ENCODE measurements at places on chromosomes 13 and 19.

DNA sequence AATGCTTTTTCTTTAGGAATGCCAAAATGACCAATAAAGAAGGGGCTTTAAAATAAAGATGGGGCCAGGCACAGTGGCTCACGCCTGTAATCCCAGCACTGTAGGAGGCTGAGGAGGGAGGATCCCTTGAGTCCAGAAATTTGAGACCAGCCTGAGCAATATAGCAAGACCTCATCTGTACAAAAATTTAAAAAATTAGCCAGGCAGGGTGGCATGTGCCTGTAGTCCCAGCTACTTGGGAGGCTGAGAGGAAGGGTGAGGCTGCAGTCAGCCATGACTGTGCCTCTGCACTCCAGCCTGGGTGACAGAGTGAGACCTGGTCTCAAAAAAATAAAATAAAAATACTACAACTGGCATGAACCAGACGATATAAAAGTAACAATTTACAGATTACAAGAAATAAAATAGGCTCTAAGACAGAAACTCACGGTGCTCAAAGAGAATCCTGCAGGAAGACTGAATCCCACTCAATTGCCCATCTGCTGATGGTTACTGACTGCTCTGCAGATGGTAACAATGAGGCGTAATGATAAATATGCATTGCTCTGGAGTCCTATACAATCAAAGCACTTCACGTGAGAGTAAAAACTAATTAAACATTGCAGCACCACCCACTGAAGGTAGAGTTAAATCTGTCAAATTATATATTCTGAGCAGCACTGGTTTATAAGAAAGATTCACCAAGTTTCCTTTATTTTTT lies 93.2 kb downstream of the LHFPL6 start:
- no peak for DNase-seq

- no peak for DNase-seq
Observed at GRCh38 chr19:43684326-43684725, 14.4 kb upstream of the PLAUR start.

DNA sequence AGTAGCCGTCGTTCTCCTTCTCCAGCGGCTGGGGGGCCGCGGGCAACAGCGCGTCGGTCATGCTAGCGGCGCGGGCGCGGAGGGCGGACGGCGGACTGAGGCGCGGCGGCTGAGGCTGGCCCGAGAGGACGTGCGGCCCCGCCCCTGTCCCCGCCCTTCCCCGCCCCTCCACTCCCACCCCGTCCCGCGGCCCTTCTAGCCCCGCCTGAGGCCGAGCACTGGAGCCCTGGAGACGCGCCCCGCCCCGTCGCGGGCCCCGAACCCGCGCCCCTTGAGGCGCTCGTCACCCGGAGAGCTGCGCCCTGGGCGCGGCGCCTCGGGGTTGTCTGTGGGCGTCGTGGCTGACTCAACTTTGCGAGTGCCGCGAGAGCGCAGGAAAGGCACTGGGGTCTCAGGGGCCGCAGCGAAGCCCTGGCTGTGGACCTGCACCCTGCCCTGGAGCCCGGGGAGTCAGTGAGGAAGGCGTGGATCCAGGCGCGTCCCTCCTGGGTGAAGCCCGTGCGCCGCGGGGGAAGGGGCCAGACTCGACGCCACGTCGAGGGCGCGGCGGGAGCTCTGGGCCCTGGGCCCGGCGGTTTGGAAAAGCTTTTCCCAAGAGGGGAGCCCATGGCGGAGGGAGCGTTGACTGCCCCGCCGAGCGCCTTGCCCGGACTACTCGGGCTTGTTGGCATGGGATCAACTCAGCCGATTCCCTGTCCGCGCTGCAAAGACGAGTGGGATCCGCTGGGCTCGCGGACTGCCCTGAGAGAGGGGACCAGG lies at the start of gene RHPN2:
Gene RHPN2, minus strand, starts transcription at position 97 of the 759 bp plus-strand sequence. Its CDS starts 36 bp downstream, at position 61.
- no peak for DNase-seq

DNA sequence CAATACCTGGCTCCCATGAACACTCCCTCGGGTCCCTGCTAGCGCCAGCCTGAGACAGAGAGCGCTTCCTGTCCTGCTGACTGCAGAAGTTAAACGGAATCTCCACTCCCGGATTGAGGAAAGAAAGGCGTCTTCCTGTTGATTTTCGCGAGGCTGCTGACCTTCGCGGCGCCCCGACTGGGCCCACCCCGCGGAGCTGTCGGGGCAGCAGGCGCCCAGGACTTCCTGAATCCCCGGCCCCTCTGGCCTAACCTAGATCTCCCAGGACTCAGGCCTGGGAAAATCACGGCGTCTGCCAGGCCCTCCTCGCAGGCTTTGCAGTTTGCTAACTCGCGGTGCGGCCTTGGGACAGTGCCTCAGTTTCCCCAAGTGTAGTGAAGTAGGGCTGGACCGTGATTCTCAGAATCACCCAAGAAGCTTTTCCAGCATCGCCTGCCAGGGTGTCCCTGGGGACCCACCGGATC lies 108.8 kb downstream of the KCTD15 start:
- DNase-seq = no peak

- no peak for DNase-seq
Observed at GRCh38 chr13:59086147-59086546, 1077.6 kb downstream of the DIAPH3 start.

DNA sequence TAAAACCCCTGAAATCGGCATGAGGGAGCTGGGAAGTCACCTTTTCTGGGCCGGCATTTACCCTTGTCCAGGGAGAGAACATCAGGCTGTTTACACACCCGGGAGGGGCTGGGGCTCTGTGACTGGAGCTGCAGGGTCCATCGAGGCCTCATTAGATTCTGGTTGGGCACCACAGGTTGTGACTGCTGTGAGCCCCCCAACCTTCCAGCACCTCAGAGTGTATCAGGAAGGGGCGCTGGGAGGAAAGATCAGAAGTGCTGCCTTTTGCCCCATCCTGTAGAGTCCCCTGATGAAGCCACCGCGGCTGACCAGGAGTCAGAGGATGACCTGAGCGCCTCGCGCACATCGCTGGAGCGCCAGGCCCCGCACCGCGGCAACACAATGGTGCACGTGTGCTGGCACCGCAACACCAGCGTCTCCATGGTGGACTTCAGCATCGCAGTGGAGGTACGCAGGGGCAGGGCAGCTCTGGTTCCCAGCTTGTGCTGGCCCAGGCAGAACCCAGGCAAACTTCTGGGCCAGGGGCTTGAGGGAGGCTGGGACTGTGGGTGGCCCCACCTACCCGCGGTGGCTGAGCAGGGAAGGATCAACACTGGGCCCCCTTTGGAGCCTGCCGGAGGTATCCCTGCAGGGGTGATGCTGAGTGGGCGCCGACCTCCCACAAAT lies 136.4 kb downstream of the STK24 start:
- DNase-seq = no peak

DNA sequence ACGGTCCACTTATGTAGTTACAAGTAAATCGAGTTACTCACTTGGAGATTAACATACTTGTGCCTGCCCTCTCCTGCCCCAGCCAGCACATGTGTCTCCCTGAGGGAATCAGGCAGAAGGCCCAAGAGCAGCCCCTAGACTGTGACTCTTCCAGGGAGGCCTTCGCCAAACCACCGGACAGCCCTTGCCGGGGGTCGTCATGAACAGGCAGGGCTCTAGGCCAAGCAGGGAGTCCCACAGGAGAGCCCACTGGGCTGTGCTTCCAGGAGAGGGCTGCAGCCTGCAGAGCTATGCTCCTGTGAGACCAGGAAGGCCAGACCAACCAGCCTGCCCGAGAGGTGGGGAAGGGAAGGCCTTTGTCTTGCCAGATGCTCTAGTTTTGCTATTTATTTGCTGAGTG lies 283.3 kb downstream of the FOXO1 start:
- DNase-seq = no peak

DNA sequence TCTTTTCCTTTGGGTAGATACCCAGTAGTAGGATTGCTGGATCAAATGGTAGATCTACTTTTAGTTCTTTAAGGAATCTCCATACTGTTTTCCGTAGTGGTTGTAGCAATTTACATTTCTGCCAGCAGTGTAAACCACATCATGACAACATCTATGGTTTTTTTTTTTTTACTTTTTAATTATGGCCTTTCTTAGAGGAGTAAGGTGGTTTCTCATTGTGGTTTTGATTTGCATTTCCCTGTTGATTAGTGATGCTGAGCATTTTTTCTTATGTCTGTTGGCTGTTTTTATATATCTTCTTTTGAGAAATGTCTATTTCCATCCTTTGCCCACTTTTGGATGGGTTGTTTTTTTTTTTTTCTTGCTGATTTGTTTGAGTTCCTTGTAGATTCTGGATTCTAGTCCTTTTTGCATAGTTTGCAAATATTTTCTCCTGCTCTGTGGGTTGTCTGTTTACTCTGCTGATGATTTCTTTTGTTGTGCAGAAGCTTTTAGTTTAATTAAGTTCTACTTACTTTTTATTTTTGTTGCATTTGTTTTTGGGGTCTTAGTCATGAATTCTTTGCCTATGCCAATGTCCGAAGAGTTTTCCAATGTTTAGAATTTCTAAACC lies 38.8 kb downstream of the TDRD3 start:
- no peak for DNase-seq

- no peak for DNase-seq
Observed at GRCh38 chr13:99356012-99356261, 48.7 kb upstream of the GPR183 start.

- no peak for DNase-seq
Observed at GRCh38 chr13:98598043-98598442, 21.1 kb upstream of the STK24 start.

GRCh38 chr19:38524369-38524768 lies 90.9 kb downstream of the RYR1 start:
- DNase-seq = no peak

- DNase-seq = no peak
Observed at GRCh38 chr13:114120591-114121011, 11.8 kb downstream of the RASA3 start.

DNA sequence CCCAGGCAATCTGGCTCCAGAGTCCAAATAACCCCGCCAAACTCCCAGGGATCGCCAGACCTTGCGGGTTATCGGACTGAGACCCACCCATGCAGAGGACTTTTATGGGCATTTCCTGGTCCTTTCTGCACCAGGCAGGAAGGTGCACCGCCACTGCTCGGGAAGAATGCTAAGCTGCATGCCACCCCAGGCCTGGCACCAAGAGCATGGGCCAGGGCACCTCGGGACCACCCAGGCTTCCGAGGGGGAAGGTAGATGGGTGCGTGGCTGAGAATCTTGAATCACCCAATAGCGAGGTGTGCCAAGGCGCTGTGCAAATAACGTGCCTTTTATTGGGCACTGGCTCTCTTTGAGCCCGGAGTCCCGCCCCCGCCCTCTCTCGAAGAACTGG lies 422 bp upstream of the ZNF575 start:
- DNase-seq = peak; percentile 73

- DNase-seq = no peak
Observed at GRCh38 chr19:35019144-35019543, 11.1 kb upstream of the SCN1B start.

- no peak for DNase-seq
Observed at GRCh38 chr19:38375748-38376147, 1.4 kb downstream of the PSMD8 start.

- no peak for DNase-seq
Observed at GRCh38 chr13:31595563-31595962, 143.8 kb upstream of the RXFP2 start.

DNA sequence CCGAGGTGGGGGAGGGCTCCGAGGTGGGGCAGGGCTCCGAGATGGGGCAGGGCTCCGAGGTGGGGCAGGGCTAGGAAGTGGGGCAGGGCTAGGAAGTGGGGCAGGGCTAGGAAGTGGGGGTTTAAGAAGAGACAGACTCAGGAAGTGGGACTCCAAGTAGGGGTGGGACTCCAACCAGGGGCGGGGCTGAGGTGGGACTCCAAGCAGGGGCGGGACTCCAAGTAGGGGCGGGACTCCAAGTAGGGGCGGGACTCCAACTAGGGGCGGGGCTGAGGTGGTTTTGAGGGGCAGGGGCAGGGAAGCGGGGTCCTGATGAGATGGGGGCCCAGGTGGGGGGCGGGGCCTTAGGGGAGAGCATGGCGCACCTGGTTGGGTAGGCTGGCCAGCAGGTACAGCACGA lies 13.6 kb downstream of the CFD start:
- no peak for DNase-seq

GRCh38 chr13:98461486-98462240 lies 115.2 kb downstream of the STK24 start:
- no peak for DNase-seq

DNA sequence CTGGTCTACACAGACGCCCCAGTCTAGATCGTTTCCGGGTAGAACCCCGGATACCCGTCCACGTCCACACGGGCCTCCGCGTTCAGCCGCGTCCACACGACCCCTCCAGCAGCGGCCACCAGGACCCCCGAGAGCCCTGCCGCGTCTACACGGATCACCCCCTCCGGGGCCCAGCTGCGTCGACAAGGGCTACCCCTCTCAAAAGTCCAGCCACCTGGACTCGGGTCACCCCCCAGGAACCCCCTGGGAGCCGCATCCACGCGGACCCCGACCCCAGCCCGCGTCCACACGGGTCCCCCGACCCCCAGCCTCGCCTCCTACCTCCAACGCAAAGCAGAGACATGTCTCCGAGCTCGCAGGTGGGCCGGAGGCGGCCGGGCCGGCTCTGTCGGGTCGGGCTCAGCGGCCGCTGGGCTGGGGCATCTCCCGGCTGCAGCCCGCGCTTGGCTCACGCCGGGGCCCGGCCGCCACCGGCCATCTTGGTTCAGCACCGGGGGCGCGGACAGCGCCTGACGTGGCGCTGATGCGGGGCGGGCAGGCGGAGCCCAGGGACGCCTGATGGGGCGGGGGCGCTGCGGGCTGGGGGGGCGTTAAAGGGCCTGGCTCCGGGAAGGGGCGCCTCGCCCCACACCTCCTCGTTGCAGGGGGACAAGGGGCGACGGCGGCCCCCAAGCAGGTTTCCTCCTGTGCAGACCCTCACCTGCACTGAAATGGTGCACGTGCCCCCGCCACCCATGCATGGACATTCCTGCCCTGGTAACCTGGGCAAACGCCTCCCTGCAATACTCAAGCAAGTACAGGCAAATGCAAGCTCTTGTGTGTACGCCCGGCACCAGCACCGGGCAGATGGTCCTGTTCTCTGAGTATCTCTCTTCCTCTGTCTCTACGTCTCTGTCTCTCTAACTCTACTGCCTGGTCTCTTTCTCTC lies at the start of gene UNC13A:
Gene UNC13A, minus strand, starts transcription at position 498 of the 928 bp plus-strand sequence. Its CDS starts 155 bp downstream, at position 343.
- DNase-seq = no peak

DNA sequence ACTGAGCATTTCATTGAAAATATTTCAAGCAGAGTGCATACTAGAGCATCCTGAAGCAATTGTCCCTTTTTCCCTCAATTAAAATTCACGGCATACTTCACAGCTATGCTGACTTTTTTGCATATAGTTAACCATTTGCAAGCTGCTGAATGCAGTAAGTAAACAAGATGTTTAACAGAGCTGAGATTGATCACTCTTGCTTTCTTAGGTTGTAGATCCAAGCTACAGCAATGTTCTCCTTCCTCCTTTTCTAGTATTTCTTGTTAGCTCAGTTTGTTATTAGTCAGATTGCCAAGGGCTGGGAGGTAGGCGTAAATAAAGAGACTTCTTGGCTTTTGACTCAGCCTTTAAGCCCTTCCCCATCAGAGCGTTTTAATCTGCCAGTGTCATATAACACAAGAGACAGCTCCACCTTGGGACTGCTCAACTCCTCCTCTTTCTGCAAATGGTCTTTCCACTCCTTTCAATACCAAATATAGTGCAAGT lies at the start of gene SLITRK6:
Gene SLITRK6, minus strand, starts transcription at position 323 of the 486 bp plus-strand sequence. CDS start 2,911 bp downstream, outside the sequence.
- DNase-seq = no peak

DNA sequence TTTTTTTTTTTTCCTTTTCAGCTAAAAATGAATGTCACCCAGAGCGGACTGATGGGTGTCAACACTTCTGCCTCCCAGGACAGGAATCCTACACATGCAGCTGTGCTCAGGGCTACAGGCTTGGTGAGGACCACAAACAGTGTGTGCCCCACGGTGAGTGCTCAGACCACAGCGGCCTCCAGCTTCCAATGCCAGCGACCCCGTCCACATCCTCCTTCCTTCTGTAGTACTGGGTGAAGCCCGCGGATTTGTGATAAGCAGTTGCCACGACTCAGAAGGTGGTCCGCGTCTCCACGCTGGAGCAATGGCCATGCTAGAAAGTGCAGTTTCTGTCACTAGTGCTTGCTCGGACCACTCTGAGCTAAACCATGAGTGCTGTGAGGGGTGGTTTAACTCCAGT lies 6.0 kb downstream of the PROZ start:
- no peak for DNase-seq
